ENCODE measurements at places on chromosomes 5 and 9. TPM values are rescaled to one million over a fixed set of nuclear protein-coding genes. Genes with fewer than 3 reads are reported as not detected.

GRCh38 chr9:95971815-95972214 lies 96.3 kb downstream of the ERCC6L2 start:
- no peak for DNase-seq

- DNase-seq, result no peak
Measured at GRCh38 chr5:51378448-51379330, 4.6 kb upstream of the ISL1 start.

- DNase-seq, result no peak
Measured at GRCh38 chr5:31144364-31144763, 49.1 kb upstream of the CDH6 start.

DNA sequence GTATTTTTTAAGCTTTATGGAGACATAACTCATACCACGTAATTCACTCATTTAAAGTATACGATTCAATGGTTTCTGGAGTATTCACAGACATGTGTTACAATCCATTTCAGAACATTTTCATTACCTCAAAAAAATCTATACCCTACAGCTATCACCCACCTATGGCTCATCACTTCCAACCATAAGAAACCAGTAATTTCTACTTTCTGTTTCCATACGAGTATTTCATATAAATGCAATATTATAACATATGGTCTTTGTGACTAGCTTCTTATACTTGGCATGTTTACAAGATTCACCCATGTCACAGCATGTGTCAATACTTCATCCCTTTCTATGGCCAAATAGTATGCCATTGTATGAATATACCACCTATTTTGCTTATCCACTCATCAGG lies 18.8 kb downstream of the UBQLN1 start:
- DNase-seq, result no peak

GRCh38 chr5:78360924-78361630 lies 660 bp downstream of the SCAMP1 start:
- DNase-seq, result peak; percentile 51

GRCh38 chr5:153700940-153701339 lies 210.5 kb downstream of the GRIA1 start:
- no peak for DNase-seq

- no peak for DNase-seq
Measured at GRCh38 chr9:68978066-68978465, 35.8 kb downstream of the PRKACG start.

DNA sequence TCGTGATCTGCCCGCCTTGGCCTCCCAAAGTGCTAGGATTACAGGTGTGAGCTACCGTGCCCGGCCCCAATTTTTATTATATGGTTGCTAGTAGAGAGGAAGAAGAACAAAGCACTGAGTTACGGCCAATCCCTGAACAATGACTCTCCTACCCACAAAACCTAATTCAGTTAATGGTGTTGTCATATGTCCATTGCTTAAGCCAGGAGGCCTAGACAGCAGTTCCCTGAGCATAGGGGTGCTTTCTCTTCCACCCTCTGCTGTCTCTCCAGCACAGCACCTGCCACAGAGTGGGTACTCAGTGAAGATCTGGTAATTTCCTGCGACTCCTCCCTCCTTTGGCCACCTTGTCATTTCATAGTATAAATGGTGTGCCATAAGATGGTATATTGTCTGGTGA lies 21.4 kb upstream of the LTC4S start:
- no peak for DNase-seq

- no peak for DNase-seq
Measured at GRCh38 chr9:82334286-82334685, 345.7 kb downstream of the SPATA31D1 start.

GRCh38 chr9:87873607-87874303 lies 8.9 kb upstream of the SPATA31E1 start:
- DNase-seq, result no peak

GRCh38 chr5:108858959-108859358 lies 111.3 kb downstream of the FER start:
- DNase-seq, result no peak

- DNase-seq, result no peak
Measured at GRCh38 chr5:60563696-60564324, 136.2 kb downstream of the DEPDC1B start.

ARHGEF28 gene
- 12.9 TPM for polyA plus RNA-seq
